COR-L47 (cell line): ENCODE measurements at places on chromosomes 11 and 22.

GRCh38 chr11:1792461-1792860, 28.7 kb upstream of the CTSD start:
- no peak for DNase-seq

- DNase-seq: no peak
These were observed 354.9 kb upstream of the FAT3 start for GRCh38 chr11:91869686-91870085.

DNA sequence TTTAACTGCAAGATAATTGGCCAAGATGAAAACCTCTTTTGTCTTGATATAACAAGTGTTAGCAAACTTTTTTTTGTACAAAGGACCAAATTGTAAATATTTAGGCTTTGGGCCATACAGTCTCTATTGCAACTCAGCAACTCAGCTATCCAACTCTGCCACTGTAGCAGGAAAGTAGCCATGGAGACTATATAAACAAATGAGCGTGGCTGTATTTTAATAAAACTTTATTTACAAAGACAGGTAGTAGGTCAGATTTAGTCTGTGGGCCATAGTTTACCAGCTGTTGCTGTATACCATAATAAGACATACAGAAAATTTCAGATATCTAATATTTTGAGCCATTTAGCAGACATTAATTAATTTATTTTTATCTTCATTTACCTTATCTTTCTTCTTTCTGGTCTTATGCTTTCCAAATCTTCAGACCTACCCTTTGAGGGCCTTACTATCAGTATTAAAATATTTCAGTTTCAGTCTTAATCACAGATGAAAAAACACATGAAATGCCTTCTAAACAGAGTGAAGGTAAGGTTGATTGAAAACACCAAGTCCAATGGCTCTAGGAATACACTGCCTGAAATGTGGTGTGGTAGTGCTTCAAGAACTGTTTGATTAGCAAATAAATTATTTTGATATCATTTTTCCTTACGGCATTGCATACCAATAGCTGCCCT, 256.9 kb upstream of the CTSC start:
- DNase-seq: no peak

DNA sequence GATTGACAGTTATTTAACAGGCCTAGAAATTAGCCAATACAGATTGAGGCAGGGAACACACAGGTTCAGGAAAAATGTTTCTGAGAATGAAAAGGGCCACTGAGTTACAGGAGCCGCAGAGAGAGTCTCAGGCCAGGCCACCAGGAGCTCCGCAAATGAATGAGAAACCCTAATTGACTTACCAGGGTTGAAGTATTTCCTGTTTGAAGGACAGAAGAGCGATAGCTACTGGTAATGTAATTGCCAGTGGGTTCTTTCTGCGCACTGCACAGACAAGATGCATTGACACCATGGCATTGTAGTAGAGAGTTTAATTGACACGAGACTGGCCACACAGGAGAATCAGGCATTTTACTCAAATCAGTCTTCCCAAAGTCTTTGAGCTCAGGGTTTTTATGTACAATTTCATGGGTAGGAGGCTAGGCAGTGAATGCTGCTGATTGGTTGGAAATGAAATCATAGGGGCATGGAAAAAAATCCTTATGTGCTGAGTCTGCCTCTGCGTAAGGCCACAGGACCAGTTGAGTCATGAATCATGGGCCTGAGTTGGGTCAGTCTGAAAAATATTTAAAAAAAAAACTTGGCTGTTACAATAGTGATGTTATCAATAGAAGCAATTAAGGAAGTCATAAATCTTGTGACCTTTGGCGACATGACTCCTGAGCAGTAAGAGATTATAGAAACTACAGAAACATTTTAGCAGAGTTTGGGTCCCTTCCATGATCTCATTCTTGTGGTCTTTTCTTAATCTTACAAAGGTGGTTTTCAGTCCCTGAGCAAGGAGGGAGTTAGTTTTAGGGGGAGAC, 203.8 kb downstream of the CASP12 start:
- DNase-seq: no peak

DNA sequence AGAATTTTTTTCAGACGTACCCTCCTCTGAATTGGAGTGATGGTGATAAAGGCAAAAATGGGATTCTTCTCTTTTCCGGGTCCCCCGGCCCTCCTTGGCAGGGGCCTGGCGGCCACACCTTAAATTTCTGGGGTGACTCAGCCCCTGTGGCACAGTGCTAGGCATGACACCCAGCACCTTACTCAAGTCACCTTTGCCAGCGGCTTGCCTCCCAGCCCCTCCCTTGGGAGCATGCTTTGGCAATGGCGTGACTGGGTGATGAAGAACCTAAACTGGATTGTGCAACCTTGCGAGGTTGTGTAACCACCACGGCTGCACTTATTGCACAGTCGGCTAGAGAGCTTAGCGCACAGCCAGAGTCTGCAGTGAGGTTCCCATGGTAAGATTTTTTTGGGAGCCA, 16.2 kb upstream of the LDLRAD3 start:
- no peak for DNase-seq

GRCh38 chr22:16987822-16988221, 20.2 kb downstream of the GAB4 start:
- DNase-seq: no peak

- DNase-seq: no peak
These were observed 67.6 kb upstream of the BID start for GRCh38 chr22:17841836-17842235.

GRCh38 chr11:76257074-76257719, 50.9 kb upstream of the WNT11 start:
- DNase-seq: no peak

DNA sequence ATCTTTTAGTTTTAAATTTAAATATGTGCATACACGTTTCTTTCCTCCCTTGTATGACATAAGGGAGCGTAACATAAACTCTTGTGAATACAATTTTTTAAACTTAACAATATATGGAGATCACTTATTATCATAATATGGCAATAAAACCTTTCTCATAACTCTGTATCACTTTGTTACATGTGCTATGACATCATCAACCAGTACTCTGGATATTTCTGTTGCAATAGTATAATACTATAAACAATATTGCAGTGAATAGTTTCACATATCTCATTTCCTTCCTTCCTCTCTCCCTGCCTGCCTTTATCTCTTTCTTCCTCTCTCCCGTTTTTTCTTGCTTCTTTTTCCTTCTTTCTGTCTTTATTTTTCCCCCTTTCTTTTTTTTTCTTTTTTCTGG, 1278.0 kb upstream of the CNTN5 start:
- DNase-seq: no peak

GRCh38 chr11:95341221-95341620, 110.2 kb upstream of the SESN3 start:
- no peak for DNase-seq

DNA sequence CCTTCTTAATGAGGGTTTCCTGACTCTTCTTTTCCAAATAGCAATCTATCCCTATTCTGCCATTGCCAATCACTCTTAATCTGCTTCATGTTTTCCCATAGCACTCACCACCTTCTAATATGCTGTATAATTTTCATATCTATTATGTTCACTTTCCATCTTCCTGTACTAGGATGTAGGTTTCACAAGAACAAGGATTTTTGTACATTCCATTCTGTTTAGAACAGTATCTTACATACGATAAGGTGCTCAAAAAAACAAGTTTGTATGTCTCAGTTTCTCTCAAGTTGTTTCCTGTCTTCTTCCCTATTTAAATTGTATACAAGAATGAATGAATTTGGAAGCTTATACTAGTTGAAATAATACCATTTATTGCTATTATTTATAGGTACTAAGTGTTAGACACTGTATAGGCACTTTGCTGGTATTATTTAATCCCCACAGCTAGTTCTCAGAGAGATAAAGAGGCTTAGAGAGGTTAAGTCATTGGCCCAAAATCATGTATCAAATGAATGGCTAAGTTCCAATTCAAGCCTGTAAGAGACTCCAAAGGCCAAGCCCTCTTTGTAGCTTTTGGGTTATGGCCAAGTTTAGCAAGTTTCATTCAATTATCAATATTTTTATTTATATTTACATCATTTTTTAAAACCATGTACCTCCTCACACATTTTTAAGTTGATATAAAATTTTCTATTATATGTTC, 134.7 kb downstream of the PAX6 start:
- no peak for DNase-seq

- no peak for DNase-seq
These were observed 1.4 kb upstream of the TMEM134 start for GRCh38 chr11:67470337-67471002.

- DNase-seq: no peak
These were observed 13.3 kb downstream of the IL17REL start for GRCh38 chr22:49999063-49999945.

GRCh38 chr11:112366777-112367176, 106.1 kb upstream of the PLET1 start:
- no peak for DNase-seq

DNA sequence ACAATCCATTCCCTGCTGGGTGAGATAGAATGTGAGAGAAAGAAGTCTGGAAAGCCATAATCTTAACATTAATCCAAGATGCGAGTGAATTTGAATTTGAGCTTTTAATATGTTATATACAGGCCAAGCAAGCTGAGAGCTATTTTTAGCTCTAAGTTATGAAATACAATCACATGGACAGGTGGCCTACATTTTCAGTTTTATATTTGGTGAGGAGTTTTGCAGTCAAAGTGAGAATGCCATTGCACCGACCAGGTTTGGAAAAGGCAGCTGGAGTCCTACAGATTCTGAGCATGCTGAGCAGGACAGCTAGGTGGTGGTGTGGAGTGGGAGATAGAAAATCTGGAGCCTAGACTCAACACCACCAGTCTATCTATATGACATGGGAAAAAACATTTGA, 12.0 kb downstream of the OR5B21 start:
- DNase-seq: no peak

DNA sequence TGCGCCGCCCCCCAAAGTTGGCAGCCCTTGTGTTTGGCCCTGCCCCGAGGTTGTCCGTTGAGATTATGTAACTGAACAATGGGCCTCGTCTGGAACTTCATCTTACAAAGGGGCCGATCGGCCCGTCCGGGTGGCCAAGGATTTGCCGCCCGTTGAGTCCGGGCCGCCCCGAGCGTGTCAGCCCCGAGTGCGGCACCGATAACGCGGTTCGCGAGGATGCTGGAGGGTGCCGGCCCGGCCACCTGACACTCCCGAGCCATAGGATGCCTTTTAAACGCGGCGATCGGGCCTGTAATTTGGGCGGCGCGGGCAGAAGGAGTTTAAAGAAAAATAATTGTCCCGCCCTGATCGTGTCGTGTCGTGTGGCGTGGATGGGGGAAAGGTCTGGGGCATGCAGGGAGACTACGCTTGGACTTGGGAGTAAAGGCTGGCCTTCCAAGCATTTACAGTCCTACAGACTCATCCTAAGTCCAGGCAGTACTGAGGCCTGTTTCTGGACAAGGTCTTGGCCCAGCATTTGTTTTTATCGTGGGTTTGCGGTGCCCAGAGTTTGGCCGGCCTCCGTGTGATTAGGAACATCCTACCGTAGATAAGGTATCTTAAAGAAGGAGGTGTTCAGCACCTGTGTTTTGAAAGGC, 1.3 kb downstream of the WEE1 start:
- no peak for DNase-seq

GRCh38 chr22:37418627-37419369, 8.5 kb downstream of the ELFN2 start:
- no peak for DNase-seq

DNA sequence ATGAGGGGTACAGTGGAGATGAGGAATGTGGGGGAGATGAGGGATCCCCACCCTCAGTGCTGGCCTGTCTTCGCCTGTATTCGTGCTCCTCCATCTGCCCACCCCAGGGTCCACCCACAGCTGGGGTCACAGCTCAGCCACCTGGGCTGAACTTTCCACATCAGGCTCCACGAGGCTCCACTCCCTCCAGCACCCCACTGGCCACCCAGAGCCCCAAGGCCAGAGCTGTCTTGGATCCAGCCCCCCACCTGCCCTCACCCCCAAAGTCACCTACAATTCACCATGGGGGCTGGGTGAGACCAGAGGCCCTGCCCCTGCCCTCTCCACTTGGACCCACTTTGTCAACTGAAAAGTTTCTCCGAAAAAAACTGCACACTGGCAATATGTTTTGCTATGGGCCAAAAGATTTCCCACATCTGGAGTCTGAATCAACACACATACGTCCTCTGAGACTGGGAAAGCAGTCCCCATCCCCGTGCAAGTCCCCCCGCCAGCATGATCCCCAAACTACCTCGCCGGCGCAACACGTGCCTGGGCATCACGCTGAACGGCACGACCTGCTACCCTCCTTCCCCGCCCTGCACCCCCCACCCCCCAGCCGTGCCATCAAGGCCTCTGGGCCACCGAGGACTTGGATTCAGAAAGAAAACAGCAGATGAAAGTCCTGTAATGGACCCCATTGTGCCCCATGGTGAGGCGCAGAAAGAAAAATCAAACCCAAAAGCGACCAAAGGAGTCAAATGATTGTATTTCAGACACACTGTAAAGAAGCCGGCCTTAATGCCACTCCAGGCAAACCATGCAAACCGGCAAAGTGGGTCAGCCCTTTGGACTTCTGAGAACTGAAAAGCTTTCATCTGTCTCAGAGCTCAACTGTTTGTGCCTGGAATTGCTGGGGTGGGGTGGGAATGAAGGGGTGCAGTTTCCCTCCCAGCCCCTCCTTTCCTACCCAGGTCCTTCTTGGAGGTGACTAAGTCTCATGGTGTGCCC, 16.5 kb upstream of the GAL start:
- no peak for DNase-seq

DNA sequence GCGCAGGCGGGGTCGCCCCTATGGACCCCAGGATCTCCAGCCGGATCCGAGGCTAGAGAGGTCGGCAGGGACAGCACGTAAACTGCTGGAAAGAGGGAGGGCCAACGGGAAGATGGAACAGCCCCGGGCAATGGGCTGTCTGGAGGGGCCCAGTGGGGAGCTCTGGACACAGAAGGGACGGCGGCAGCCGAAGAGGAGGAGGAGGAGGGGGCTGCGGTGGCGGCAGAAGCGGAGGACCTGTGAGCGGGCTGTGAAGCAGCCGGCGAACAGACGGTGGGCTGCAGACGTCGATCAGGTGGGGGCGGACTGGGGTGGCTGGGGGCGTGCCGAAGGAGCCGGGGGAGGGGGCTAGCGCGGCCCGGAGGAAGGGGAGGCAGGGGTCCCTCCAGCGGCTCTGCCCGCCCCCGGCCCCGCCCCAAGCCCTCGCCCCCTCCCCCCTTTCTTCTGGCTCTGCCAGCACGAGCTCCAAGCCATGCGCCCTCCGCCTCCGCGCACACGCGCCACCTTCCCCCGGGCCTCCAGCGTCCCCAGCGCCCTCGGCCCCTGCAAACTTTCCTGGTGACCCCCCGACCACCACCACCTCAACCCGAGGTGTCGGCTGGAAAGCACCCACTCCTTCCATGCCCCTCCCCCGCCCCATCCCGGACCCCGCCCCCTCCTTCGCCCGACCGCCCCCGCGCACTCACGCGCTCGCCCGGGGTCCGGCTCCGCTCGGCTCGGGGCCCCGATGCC, 432 bp downstream of the TNKS1BP1 start:
- DNase-seq: peak; percentile 17

- no peak for DNase-seq
These were observed 32.2 kb downstream of the PARVA start for GRCh38 chr11:12409621-12410005.
